T-helper 1 cell (primary cell): ENCODE measurements at places on chromosomes 4 and X.

- no peak for DNase-seq
These were observed 38.4 kb upstream of the FAM9B start for GRCh38 chrX:9072281-9072680.

DNA sequence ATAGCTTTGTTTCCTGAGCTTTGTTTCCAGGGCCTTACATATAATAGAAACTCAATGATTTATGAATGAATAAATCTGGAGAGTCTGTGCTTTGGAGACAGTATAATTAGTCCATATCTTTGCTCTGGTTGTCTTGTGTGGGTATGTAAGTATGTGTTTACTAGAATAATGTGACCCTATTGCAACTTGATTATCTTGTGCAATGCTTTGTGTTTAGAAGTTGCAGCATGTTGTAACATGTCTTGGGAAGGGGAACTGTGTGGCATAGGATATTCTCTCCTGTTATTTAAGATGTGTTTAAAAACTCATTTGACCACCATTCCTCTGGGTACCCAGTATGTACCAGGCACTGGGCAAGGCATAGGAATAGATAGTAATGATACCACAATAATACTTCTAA lies 6.1 kb downstream of the SPATA18 start:
- DNase-seq, result no peak

GRCh38 chr4:25123236-25123635 lies 37.0 kb downstream of the SEPSECS start:
- DNase-seq, result no peak

DNA sequence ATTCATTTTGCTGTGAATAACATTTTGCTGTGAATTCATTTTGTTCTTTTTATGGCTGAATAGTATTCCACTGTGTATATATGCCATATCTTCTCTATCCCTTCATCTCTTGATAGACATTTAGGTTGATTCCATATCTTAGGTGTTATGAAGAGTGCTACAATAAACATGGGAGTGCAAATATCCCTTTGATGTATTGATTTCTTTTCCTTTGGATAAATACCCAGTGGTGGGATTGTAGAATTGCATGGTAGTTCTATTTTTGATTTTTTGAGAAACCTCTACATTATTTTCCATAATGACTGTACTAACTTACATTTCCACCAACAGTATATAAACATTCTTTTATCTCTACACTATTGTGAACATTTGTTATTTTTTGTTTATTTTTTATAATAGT lies 555.9 kb downstream of the PDHA2 start:
- DNase-seq, result no peak
